ENCODE measurements at places on chromosomes 12 and 14.

DNA sequence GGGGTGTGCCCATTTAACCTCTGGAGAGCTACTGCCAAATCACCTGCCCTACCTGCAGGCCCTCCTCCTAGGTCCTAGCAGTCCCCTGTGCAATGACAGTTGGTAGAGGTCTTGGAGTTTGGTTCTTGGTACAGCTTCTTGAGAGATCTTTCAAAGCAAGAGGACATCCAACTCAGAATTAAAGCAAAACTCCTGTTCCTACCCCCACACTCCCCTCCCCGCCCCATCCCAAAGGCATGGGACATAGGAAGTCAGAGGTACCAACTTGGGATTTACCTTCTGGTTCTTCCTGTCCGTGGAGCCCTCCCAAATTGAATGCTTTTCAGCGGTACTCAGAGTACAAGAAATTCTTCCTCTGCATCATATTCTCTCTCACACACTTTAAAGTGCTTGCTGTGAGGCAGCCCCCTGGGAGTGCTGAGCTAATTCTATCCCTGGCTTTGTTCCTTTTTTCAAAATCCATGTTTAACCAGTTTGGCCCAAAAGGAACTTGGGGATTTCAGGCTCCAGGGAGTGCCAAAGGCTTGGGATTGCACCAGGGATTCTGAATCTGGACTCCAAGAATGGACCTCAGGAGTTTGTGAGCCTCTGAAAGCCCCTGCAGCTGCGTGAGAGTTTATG, 40.8 kb downstream of the GALNT16 start:
- DNase-seq, result no peak

DNA sequence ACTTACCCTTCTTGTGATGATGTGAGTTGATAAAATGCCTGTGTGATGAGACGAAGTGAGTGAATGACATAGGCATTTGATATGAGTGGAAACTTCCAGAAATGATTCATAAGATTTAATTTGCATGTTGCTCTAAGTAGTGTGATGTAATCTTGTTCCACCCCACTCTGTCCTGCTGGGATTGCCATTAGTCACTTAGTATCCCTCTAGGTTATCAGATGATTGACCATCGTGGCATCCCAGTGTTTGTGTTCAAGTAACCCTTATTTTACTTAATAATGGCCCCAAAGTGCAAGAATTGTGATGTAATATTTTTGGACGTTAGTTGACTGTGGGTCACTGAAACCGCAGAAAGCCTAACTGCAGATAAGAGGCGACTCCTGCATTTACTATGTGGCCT, 214.4 kb upstream of the DIO2 start:
- DNase-seq, result no peak

DNA sequence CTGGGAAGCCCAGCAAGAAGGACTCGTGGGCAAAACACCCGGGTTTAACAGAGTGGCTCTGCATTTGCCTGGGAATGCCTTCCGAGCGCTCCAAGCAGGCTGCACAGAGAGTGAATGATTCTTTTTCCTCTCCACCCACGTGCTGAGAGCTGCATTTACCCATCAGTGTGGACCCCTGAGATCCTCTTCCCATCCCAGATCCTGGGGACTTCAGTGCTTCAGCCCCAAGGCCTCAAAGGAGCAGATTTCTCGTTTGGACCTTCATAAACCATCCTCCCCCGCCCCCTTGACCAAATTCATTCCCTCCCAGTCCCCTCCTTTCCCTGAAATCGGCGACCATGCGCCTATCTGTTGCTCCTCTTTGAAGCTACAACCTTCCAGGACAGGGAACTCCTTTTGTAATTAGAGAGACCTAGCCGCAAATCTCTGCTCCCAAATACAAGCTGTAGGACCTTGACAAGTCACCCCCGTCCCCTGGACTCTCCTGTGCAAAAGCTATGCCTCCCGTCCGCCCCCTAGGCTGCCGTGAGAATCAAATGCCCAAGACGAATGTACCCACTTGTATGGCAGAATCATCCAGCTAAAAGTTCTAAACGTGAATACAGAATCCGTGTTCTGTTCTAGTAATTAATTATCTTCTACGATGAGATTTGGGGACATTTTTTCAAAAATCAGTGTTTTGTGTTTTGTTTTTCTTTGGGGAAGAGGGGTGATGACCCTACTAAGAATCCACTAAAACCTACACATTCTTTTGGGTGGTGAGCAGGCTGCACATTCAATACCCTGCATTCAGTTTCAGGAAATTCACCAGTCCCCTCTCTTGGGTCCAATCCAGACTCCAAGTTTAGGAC, 8.8 kb downstream of the TBX5 start:
- DNase-seq, result no peak

DNA sequence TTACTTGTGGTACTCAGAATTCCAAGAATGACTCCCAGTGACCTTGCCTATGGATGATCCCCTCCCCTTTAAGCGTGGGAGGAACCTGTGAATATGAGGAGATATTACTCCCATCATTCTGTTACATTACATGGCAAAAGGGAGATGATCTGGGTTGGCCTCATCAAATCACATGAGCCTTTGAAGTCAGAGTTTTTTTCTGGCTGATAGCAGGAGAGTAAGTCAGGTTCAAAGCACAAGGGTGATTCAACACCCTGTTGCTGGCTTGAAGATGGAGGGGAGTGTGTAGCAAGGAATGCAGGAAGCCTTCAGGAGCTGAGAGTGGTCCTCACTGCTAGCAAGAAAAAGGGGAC, 9.1 kb upstream of the MDM2 start:
- DNase-seq, result no peak

DNA sequence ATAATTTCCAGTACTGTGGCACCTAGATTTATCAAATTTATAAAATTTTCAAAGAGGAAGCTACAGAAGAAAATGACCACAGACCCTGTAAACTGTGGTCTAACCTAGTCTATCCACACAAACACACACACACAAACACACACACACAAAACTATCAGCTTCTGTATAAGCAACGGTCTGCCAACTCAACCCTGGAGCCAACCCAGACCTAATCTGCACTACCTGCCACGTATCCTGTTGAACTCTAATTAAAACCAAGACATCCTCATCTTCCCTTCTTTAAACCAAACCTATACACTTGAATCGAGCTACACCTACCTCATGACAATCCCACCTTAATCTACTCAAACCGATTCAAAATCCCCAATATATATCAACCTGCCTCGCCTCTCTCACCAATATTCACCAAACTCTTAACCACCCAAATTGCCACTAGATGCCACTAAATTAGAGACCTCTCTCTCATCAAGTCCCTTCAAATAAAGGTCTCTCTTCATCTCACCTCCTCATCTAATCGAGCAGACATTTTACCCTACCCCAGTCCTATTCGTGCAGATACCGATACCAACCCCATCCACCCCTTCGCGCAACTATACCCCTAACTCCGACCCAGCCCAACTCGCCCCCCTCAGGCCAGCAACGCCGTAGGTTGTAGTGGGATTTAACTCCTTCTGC, 808 bp downstream of the ACIN1 start:
- DNase-seq, result no peak

DNA sequence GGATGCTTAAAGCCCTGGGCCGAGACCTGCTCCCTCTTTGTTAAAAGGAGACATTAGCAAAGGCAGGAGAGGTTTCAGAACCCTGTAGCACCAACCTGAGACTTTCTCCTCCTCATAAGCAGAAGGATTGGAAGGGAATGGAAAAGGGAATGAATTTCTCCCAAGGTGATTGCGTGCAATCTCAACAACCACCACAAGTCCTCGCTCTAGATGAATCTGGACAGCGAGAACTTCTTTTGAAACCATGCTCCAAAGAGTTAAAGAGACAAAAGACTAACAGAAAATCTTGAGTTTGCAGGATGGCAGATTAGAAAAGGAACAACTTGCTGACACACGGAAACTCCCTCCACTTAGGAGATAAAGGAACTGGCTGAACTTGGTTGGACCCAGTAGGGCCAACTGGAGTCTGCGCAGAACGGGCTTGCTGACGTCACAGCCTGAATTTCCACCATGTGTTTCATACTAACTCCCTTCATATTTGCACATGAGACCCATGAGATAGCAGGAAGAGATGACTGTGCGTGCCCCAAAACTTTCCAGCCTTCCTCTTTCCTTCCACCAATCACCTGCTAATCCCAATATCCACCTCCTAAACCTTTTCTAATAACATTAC, 137.0 kb downstream of the PTPN11 start:
- DNase-seq, result no peak

DNA sequence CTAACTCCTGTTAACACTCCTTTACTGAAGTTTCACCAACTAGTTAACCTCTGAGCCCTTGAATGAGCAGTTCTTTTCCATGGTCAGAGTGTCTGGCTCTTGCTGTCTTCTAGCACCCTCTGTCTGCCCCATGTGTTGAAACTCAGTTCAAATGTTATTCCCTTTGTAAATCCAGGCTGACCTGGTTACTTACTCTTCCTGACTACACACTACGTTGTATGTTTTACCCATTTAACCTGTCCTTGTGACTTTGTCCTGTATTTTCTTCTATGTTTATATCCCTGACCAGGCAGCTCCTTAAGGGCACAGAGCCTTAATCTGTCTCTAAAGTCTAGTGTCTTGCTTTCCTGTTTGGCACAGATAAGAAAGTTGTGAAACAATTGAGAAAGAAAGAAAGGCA, 389.0 kb upstream of the RPL10L start:
- no peak for DNase-seq

GRCh38 chr14:93212432-93212831, 5.4 kb downstream of the UBR7 start:
- no peak for DNase-seq

GRCh38 chr12:71804505-71804904, 35.1 kb upstream of the TBC1D15 start:
- no peak for DNase-seq

GRCh38 chr12:46572644-46573346, 200.2 kb upstream of the SLC38A2 start:
- DNase-seq, result no peak

- no peak for DNase-seq
Measured at GRCh38 chr14:105581551-105582341, 55.4 kb downstream of the TMEM121 start.

DNA sequence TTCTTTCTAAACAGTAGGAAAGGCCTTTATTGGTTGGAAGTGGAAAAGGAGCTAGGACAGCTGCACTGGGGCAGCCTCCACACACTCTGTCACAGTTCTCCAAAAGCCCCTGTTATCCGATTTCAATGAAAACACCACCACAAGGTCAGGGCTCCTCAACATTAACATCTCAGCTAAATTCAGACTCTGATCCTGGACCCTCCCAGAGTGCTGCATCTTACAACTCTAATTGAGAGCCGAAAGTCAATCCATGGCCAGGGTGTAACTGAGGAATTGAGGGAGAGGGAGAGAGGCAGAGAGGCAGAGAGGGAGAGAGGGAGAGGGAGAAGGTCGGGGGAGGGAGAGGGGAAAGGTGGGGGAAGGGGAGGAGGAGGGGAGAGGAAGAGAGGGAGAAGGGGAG, 32.1 kb downstream of the DICER1 start:
- no peak for DNase-seq

DNA sequence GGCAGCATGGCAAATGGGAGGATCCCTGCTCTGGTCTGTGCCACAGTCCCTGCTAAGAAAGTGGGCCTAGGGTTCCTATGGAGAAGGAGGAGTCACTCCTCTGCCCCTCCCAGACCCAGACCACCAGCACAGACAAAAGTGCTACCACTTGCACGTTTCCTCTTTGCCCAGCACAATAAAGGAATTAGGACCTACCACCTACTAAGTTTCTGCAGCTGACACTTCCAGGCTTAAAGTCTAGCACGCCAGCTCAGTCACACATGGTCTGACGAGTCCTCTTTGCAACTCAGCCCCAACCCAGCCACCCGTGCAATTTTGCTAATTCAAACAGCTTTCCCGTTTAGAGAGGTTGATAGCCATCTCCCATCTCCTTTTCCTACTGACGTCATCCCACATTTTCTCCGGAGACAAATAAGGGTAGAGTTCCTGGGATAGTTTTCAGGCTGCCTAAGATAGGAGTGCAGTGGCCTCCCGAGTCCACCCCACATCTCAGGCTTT, 66.2 kb upstream of the PTGR2 start:
- DNase-seq, result peak; percentile 53

DNA sequence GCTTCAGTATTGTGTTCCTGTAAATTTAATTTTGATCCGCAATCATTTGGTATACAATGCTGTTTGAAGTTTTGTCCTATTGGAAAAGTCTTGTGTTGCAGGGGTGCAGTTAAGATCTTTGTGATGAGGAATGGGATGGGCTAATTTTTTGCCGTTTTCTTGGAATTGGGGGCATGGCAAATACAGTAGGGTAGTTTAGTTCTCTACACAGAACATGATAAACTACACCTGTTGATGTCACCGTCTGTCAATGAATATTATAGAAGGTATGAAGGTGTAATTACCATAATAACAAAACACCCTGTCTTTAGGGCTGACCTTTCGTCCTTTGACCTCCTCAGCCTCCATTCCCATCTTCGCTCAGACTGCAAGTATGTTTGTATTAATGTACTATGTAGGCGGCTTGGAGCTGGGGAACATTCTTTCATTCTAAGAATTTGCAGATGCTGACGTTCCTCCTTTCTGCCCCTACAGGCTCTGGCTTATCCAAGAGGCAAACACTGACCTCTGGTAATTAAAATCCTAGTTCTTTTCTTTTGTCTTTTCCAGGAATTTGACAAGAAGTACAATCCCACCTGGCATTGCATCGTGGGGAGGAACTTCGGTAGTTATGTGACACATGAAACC, 1.7 kb downstream of the DYNLL1 start:
- DNase-seq, result no peak

DNA sequence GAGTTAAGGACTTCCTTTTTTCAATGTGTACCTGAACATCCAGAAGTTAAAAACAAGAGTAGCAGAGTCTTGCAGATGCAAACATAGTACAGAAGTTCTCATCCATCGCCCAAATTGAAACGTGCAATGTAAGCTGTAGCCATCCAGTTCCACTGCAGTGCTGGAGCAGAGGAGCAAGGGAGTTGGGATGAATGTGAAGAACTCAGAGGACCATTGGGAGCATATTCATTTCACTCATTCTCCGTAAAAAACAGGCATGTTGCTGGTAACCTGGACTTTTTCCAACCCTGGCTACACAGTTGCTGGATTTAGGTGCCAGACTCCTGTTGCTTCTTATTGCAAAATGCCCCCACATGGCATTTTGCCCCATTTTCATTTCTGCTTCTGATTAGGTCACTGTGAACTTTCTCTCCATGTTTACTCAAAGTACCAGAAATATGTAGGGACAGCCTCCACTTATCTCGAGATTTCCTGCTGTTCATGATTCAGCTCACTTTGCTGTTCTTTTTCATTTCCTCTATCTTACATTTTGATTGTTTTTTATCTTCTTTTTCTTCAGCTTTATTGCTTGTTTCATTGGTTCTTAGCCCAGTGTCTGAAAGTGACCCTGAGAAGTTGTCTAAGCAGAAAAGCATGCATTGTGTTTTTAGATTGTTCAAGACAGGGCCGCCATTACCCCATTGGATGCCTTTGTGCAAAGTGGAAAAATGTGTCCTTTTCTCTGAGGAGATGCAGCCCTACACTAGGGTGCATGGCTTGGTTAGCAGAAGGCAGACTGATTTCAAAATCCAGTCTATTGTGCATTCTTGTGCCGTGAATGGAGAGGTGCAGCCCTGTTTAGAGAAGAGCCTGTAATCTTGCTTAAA, 109.0 kb upstream of the AMIGO2 start:
- no peak for DNase-seq

GRCh38 chr14:28242895-28243294, 523.7 kb upstream of the FOXG1 start:
- no peak for DNase-seq

GRCh38 chr14:104968541-104969401, 9.4 kb downstream of the AHNAK2 start:
- no peak for DNase-seq
